ENCODE measurements at places on chromosomes 7 and 10. TPM values are rescaled to one million over a fixed set of nuclear protein-coding genes. Genes with fewer than 3 reads are reported as not detected.

Gene UPF2
- total RNA-seq = 14.5 TPM

Gene LRIT1
- not detected for total RNA-seq

Gene FAM25C
- total RNA-seq = not detected

Gene FEZF1
- total RNA-seq = not detected

Gene ECHS1
- 146 TPM for total RNA-seq

Gene SEMA3D
- total RNA-seq = 44.9 TPM

Gene VSTM2A
- not detected for total RNA-seq

Gene BAG3
- 13.9 TPM for total RNA-seq

Gene TBC1D12
- total RNA-seq = 26.1 TPM

DNA sequence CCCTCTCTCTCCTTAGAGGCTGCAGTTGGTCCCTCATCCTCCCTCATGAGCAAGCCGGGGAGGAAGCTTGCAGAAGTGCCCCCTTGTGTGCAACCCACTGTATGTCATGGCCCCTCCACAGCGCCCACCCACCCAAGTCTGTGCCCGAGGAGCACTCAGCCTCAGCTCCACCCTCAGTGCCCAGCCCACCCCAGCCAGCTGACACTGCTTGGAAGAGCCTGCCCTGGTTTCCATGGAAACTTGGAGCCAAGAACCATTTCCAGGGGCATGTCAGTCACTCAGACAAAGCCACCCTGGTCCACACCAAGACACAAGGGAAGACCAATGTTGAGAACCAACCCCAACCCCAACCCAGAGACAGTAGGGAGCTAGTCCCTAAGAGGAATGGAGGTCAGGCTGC, 79.5 kb downstream of the PAX2 start:
- no peak for DNase-seq

- no peak for DNase-seq
Measured at GRCh38 chr10:92761571-92761970, 71.8 kb downstream of the HHEX start.

- no peak for DNase-seq
Measured at GRCh38 chr10:13500201-13500600, 28.6 kb downstream of the BEND7 start.

DNA sequence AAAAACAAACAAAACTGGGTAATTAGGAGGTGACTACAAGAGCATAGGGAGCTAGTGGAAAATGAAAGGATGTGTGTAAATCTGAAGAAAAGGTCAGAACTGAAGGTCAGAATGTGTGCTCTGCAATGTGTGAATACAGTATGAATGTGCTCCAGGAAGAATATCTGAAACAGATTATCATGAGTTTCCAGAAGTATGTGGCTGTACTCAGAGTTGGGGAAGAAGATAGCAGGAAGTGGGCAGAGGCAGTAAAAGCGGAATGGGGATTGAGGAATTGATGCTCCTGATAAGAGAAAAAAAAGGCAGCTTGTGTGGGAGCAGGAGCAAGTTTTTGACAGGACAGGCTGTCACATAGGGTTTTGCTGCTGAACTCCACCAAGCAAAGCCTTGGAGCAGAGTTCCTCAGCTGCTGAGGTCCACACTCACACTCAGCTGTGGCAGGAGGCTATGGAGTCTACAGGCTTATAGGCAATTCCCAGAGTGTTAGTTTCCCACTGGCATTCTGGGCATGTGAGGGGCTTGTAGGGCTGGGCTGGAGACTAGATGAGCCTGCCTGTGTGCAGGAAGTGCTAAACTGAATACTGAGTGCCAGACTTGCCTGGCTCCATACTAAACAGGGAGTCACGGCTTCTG, 22.9 kb downstream of the H2AZ2 start:
- DNase-seq = no peak

DNA sequence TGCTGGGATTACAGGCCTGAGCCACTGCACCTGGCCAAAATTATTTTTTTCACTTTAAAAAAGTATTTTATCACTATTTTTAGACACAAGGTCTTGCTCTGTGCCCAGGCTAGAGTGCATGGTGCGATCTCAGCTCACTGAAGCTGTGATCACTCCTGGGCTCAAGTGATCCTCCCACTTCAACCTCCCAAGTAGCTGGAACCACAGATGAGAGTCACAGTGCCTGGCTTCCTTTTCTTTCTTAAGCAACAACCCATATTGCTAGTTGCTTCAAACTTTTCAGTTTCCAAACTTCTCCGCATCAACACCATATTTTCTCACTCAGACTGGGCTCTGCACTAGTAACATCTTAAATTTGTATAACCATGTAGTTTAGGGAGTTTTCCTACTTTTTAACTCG, 9.5 kb upstream of the SMC3 start:
- no peak for DNase-seq

- DNase-seq = no peak
Measured at GRCh38 chr7:86933295-86933845, 126.1 kb downstream of the ELAPOR2 start.

DNA sequence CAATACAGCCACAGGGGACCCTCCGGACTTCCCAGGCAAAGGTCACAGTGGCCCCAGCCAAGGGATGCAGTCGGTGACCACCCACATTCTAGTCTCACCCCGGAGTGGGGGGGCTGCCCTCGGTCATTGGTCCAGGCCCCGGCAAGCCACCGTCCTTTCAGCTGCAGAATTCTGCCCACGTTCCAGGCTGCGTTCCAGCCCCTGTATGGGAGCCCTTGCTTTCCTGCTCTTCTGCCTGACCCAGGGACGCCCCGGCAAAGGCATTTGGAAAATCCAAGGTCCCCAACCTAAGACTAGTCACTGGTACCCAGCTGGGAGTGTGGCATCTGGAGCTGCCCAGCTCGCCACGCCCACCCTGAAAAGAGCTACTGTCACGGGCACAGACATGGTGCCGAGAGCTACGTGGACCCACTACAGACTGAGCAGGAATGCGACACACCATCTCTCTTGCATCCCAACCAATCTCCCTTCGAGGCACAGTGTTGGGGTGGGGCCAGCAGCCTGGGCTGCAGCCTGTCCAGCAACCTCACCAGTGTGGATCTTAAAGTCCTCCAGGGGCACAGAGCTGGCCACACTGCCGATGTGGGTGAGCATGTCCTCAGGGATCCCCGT, 18.6 kb downstream of the OGDHL start:
- DNase-seq = no peak

GRCh38 chr7:82200601-82201000, 243.0 kb downstream of the CACNA2D1 start:
- DNase-seq = no peak

- peak; percentile 61 for DNase-seq
Measured at GRCh38 chr10:1737222-1738061, at the start of gene ADARB2. TSS of gene ADARB2 (minus strand) at chr10:1737525.

DNA sequence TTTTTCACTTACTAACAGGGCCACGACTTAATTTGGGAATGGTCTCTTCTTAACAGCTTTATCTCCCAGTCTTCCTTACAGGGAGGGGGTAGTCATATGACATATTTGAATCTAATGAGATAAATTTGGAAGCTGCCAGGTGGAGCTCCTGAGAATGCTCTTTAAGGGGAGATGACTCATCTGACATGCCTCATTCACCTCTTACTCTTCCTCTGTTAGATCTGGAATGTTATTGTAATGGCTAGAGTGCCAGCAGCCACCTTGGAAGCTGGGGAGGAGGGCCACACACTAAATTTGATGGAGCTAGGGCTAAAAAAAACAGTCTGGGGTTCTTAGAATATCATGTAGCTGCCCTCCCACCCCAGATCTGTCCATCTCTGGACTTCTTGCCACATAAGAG, 22.7 kb downstream of the HECW1 start:
- DNase-seq = no peak

GRCh38 chr10:72291019-72291532, 17.4 kb downstream of the DDIT4 start:
- DNase-seq = no peak

- no peak for DNase-seq
Measured at GRCh38 chr10:69475433-69475830, 24.2 kb downstream of the TSPAN15 start.

GRCh38 chr7:154212861-154213260, 160.7 kb downstream of the DPP6 start:
- no peak for DNase-seq

GRCh38 chr7:23604296-23604640, 7.1 kb downstream of the CCDC126 start:
- no peak for DNase-seq

GRCh38 chr7:38674513-38674912, 43.3 kb upstream of the AMPH start:
- no peak for DNase-seq

All from hepatocyte (in vitro differentiated cells).